Epithelial cell of prostate (primary cell): ENCODE measurements at places on chromosomes 2 and 18.

GRCh38 chr2:166410828-166411472 lies 35.2 kb upstream of the SCN9A start:
- DNase-seq: peak; percentile 68

DNA sequence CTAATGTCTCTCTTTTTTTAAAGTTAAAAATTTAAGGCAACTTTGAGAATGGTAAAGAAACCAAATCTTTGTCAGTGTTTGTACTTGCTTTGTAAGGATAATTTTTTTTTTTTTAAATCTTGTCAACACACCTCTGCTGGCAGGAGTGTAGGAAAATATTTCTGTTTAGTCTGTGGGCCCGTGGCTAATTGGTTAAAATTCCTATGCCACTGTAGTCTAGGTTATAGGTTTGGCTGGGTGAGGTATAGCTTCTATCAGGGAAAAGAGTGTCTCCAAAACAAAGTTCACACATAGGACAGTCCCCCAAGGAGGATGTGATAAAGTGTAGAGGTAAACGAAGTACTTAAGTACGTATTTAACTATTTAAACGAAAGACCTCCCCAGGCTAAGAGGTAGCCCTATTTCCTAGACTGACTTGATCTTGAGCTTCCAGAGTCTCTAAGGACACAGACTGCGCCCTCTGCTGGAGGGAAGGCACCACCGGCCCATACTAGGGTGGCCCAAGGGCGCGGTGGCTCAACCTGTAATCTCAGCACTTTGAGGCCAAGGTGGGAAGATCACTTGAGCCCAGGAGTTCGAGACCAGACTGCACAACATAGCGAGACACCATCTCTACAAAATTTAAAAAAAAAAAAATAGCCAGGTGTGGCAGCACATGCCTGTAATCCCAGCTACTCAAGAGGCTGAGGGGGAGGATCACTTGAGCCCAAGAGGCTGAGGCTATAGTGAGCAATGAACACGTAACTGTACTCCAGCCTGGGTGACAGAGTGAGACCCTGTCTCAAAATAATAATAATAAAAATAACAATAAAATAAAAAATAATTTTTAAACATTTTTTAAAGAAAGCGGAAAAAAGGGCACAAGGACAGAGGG lies 8.9 kb downstream of the TEX44 start:
- no peak for DNase-seq

DNA sequence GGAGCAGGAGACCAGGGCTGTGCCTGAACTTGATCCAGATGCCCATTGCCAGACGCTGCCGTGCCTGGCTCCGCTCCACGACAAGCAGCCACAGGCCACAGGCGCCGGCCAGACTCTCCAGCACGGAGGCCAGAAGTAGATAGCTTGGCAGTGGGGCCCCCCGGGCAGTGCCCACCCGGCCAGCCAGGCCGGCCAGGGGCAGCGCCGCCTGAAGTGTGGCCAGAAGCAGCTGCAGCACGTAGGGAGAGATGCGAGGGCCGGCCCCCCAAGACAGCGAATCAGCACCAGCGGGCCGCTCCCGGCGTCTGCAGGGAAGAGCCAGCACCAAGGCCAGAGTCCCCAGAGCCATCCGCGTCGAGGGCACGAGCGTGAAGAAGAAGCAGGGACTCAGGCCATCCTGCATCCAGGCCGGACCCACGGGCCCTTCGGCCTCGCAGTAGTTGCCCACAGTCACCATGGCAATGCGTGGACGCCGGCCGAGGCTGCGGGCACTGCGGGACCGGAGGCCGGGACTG lies 484 bp downstream of the ABCB6 start:
- DNase-seq: no peak

DNA sequence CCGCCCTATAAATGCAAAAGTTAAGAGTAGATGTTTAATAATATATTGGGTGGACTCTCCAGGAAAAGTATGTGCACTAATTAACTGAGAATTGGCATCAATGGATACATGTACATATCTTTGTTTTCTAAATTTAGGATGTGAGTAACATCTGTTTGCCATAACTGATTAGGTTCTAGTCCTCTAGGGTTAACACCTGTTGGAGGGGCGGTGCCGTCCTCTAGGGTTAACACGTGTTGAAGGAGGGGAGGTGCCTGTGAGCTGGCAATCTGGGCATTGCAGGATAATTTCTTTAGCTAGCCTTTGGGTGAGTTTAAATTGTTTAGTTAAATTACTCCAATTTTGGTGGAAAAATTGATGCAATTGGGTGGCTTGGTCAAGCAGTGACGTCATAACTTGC lies 30.9 kb downstream of the HTR2B start:
- DNase-seq: no peak

- DNase-seq: no peak
Measured at GRCh38 chr2:181907057-181907456, 15.5 kb downstream of the ITPRID2 start.

GRCh38 chr2:144331674-144332355 lies 188.1 kb downstream of the ZEB2 start:
- peak; percentile 16 for DNase-seq

- no peak for DNase-seq
Measured at GRCh38 chr2:238162251-238162845, 3.6 kb downstream of the ERFE start.

DNA sequence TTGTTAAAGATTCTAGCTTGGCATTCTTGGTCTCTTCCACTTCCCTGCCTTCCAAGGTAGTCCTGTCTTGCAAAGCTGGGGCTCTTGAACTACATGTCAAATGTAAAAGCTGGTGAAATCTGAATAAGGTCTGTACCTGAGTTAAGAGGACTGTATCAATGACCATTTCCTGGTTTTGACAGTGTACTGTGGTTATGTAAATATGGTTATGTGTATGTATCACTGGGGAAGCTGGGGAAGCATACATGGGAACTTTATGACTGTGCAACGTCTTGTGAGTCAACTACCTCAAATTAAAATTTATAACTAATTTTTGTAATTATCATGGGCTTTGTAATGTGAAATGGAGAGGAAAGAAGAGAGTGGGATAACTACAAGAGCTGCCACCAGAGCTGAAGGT lies 81.7 kb downstream of the COL4A4 start:
- DNase-seq: no peak

DNA sequence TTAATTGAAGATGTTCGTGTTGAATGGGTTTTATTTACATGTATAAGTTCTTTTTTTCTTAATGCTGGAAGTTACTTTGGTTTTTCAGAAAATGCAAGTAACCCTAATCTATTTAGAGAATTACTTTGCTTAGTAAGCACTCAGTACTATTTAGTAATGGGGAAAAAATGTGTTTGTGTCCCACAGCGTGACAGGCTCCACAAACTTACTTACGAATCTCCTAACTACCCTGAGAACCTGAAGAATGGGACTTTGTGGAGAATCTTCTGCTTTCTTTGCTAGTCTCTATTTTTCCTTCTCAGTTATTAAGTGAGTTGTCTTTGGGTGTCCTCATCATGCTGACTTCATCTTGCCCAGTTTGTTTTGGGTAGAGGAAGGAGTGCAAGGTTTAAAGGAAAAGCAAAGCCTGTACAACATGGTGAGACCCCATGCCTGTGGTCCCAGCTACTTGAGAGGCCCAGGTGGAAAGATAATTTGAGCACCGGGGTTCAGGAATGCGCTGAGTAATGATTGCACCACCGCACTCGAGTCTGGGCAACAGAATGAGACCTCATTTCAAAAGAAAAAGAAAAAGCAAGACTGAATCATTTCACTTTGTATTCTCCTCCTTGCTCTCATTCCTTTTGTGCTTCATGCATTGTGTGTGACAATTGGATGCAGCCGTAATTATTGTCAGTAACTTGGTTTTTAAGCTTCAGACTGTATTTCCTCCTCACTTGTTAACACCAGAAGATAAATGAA lies 10.2 kb downstream of the NEDD4L start:
- no peak for DNase-seq

DNA sequence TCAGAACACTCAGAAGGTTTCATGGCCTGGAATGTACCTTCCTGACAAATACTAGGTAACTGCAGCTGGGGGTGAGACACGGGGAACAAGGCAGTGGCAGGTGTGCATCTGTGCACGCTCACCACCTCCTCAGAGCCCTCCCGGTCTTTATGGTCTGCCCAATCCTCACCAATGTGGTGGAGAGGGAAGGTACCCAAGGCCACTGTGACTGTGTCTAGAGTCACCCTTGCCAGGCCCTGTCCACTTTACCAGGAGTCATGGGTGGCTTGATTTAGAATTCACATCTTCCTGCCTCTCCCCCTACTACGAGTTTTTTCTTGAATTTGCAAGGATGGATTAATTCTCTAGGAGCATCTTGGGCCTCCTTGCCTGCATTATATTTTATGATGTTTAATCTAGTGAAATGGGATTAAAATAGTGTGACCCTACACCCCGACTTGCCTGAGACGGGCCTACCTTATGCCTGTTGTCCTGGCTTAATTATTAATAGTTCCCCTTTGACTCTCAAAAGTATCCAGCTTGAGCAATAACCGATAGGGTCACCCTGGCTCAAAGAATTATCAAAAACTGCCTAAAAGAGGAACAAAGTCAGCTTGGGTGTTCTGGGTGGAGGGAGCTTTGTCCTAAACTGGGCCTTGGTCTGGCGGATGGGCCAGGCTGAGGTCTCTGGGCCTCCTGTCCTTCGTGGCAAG lies 56.5 kb downstream of the ACAA2 start:
- no peak for DNase-seq

DNA sequence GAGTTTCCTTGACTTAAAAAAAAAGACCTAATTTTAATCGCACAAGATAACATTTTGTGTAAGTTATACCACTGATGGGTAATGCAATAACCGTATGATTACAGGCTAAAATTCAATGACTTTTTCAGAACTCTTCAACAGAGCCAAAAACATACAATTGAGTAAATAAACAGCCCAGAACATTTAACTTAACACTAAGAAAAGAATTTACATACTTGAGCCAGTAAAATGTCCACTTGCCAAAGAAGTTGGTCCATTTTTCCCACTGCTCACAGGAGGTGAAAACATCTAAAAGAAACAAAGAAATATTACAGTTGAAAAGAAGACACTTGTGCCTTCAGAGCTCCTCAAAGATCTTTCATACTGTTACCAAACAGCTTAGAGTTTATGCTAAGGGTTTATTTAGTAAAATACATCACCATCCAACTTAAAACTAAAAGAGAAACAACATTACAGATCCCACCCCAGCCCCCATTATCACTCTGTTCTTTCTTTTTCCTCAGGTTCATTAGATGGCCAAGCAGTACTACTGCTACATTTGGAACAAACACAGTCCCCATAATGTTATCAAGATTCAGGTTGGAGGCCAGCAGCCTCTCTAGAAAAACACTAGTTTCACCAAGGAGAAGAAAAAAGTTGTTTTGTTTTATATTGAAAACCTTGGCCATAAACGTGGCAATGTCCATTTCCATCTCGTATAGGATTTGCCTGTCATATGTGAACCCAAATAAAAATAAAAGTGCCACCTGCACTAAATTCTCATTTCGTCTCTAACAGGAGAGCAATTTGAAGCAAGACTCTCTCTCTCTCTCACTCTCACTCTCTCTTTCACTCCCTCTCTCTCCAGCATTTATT lies 2.7 kb downstream of the TCF4 start:
- no peak for DNase-seq

DNA sequence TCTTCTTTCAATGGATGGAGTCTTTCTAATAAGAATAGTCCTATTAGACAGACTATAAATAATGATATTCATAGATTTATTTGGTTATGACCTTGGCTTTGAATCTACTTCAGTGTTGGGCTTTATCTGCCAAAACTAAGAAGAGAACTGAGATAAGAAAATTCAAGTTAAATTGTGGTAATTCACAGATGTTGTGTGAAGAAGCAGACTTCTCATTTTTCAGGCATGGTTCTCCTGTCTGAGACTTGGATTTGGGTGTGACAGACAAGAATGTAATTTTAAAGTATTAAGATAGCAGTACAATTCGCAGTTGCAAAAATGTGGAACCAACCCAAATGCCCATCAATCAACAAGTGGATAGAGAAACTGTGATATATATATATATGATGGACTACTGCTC lies 124.7 kb downstream of the QPCT start:
- no peak for DNase-seq

GRCh38 chr2:128805237-128805636 lies 486.6 kb upstream of the HS6ST1 start:
- DNase-seq: peak; percentile 60

GRCh38 chr18:50674307-50674980 lies 114.6 kb downstream of the MAPK4 start:
- DNase-seq: no peak

DNA sequence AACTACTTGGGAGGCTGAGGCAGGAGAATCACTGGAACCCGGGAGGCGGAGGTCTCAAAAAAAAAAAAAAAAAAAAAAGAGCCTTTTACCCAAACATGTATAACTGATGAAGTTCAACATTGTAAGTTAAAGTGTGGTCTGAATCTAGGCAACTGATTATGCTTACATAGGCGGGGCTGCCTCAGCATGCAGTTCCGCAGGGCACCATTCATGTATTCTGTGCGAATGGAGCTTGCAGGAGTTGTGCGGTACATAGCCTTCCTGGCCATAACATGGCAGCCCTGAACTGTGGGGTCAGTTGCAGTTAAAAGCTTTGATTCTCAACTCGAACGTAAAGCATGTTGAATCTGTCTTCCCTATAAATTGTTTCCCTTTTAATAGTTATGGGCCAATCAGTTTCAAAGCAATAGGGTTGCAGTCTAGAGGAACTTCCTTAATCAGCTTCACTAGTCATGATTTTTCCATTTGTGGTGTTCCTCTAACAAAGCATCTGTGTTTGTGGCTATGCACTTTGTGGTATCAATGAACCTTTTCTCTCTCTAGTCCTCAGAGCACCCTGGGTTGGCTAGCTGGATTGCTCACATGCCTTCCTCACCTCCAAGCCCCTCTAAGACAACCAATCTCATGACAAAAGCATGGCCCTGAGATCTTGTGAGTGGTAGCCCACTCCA lies 30.6 kb upstream of the CEP68 start:
- no peak for DNase-seq

- no peak for DNase-seq
Measured at GRCh38 chr2:43537137-43537536, 58.7 kb downstream of the THADA start.

- no peak for DNase-seq
Measured at GRCh38 chr2:141517852-141518421, 612.9 kb downstream of the LRP1B start.

DNA sequence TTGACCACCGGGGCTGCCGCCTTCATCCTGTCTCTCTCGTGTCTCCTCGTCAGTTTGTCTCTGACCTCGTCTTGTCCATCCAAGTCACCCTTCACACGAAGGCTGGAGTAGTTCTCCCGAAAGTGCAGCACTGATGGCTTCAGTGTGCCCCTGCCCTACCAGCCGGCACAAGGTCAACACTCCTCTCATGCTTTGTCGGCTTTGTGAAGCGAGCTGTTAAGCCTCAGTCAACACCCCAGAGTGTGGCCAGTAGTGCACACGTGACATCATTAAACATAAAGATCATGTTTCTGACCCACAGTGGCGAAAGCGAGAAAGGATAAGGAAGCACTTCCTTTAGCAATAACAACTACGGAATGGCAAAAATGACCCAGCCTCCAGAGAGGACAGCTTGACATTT lies 23.2 kb downstream of the ACKR3 start:
- DNase-seq: no peak

- no peak for DNase-seq
Measured at GRCh38 chr2:10395893-10396292, 52.2 kb downstream of the ODC1 start.

GRCh38 chr2:234952270-234953115 lies 676 bp downstream of the SH3BP4 start:
- no peak for DNase-seq

GRCh38 chr18:33231474-33232317 lies 208.8 kb downstream of the CCDC178 start:
- peak; percentile 2 for DNase-seq

- no peak for DNase-seq
Measured at GRCh38 chr2:72153924-72154323, 6.3 kb upstream of the CYP26B1 start.
